Thoracic aorta (tissue), 2 donors: ENCODE measurements at places on chromosomes 6 and 20.

GRCh38 chr20:64090165-64090564, 6.0 kb upstream of the LKAAEAR1 start:
- no peak for DNase-seq

GRCh38 chr6:151773382-151773781, 34.1 kb upstream of the ESR1 start:
- no peak for DNase-seq

GRCh38 chr20:19406381-19406780, 193.9 kb downstream of the SLC24A3 start:
- no peak for DNase-seq

- no peak for DNase-seq
Measured at GRCh38 chr20:9928281-9928737, 89.4 kb upstream of the PAK5 start.

DNA sequence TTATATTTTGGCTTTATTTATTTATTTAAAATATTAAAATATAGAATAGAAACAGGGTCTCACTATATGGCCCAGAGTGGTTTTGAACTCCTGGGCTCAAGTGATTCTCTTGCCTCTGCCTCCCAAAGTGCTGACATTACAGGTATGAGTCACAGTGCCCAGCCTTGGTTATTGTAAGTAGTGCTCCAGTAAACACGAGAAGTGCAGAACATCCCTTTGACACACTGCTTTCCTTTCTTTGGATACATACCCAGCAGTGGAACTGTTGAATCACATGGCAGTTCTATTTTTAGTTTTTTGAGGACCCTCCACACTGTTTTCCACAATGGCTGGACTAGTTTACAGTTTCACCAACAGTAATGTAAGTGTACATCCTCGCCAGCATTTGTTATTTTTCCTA, 203.9 kb downstream of the PHF3 start:
- no peak for DNase-seq

GRCh38 chr6:145626857-145627256, 108.5 kb downstream of the EPM2A start:
- DNase-seq, result no peak

- no peak for DNase-seq
Measured at GRCh38 chr6:41157323-41157722, 3.2 kb upstream of the TREML1 start.

DNA sequence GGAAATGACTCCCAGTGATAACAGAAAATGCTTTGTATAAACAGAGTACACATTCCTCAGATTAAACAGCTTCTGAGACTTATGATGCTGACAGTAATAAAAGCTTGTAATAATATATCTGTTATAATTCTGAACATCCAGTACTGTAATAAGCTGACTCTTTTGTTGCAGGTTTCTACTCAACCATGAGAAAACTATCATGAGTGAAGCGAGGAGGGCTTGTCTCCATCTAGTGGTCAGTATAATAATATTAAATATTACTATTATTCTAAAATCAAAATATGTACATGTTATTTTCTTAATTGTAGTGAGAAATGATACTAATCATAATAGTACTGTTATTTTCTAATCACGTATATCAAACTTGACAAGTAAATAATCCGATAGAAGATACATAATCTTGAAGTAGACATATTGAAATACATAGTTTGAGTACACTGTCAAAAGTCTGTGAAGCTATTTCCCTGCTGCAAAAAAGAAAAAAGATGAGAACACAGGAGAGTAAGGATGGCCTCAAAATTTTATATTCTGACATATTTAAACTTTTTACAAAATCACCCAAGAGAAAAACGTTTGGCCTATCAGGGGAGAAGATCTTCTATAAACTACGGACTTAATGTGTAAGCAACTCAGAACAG, 183.1 kb downstream of the MOXD1 start:
- DNase-seq, result no peak

DNA sequence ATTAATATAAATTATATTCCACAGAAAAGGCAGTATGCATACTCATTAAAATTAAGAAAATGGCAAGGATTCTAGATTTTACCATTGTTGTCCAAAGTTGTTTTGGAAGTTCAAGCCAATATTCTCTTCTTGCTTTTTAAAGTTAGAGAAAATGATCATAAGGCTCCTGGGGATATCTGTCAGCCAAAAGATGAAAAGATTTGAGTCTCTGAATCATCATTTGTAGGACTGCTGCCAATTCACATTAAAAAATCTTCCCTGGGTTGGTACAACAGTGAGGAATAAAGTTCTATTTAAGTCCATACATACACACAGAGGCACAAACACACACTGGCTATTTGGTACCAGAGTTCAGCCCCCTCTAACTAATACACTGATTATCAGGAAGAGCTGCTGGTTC, 620.1 kb downstream of the COL12A1 start:
- DNase-seq, result no peak

DNA sequence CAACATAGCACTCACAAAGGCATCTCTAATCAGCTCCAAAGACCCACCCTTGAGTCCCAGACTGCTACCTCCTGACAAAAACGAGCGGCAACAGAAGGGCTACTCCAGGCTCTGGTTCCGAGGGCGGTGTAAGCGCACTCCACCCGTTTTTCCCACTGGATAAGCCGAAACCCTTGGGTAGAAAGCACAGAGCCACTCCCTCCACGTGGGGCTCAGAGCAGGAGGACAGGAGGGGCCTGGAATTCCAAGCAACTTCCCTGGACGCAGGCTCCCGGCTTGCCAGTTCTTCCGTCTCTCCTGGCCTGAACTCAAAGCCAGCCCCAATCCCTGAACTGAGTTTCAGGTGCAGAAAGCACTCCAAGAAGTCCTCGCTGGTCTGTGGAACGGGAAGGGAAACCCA, 7.4 kb downstream of the GMEB2 start:
- no peak for DNase-seq

GRCh38 chr6:112193535-112194051, 60.8 kb downstream of the LAMA4 start:
- DNase-seq, result no peak

DNA sequence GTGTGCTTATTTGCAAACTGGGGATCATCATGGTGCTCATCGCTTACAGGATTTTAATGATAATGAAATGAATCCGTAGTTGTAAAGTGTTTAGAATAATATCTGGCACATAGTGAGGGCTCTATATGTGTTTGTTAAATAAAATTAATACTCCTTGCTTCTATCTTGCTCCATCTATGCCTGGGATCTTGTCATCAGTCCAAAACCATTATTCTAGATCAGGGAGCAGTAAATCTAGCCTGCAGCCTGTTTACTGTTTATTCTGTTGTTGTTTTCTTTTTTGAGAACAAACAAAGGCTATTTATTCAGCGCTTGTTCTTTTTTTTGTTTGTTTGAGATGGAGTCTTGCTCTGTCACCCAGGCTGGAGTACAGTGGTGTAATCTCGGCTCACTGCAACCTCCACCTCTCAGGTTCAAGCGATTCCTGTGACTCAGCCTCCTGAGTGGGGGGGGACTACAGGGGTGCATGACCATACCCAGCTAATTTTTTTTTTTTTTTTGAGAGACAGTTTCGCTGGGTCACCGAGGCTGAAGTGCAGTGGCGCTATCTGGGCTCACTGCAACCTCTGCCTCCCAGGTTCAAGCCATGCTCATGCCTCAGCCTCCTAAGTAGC, 8.1 kb downstream of the ACOT8 start:
- DNase-seq, result no peak

GRCh38 chr6:3389390-3390167, 67.3 kb downstream of the SLC22A23 start:
- no peak for DNase-seq

GRCh38 chr20:63553933-63554290, at the start of gene FNDC11:
Gene FNDC11, plus strand, starts transcription at chr20:63554159. Its CDS starts 1,505 bp downstream, at chr20:63555664.
- no peak for DNase-seq

DNA sequence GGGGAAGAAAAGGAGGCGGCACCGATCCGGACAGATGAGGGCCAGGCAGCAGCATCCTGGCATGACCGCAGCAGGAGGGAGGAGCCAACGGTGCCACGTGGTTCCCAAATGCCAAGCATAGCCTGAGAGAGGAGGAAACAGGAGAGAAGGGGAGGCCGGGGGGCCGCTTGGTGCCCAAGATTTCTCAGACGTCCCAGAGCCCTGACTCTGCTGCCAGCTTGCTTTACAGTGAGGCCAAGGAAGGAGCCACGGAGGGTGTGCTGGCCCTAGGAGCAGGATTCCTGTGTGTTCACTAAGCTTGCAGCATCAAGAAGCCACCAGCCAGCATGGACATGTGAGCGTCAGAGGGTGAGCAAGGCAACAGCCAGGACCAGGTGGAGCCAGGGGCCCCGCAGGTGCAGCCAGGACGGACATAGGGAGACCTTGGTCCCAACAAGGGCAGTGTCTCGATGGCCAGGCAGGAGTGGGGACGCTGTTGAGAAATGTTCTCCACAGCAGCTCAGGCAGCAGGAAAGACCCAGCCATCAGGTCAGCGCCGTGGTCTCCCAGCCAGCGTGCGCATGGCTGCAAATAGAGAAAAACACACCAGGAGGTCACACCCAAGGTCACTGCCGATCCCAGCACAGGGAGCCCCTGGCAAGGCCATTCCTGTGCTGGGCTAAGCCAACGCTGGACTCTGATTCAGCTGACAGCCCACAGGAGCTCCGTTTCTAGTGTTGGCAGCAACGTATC, 143.7 kb downstream of the DLL1 start:
- DNase-seq, result no peak

- no peak for DNase-seq
Measured at GRCh38 chr6:30493643-30494250, 4.4 kb downstream of the HLA-E start.

GRCh38 chr6:43876602-43877001, 106.6 kb downstream of the VEGFA start:
- DNase-seq, result no peak

DNA sequence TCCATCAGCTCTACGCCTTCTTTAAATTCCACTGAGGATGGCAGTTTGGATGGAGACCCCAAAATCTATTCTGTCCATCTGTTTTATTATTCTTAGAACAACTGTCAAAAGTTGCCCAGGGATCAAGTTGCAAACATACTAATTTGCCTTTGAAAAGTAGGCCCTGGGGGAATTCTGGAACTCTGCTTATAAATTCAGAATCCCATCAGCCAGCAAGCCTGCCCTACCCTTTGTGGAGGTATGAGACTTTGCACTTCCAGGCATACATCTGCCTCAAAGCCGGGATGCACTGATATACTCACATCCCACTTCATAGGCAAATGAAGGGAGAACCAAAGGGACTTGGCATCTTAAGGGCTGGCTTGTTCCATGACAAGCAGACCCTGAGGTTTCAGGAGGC, 93.6 kb downstream of the INSM1 start:
- DNase-seq, result no peak

DNA sequence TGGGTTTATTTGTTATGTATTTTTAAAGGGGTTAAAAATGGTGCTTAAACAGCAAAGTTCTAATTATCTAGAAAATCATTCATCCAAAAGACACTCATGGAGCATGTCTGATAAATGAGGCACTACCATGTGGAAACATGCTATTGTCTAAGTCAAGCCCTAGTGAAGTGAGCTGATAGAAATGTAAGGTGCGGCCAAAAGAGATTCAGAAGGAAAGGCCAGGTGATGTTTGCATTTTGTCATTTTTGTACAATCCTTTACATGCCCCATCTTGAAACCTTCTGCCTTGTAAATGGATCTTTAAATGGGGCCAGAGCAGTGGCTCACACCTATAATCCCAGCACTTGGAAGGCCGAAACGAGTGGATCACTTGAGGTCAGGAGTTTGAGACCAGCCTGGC, 77.3 kb downstream of the PLCG1 start:
- no peak for DNase-seq
